ENCODE measurements at places on chromosomes 7 and 10.

DNA sequence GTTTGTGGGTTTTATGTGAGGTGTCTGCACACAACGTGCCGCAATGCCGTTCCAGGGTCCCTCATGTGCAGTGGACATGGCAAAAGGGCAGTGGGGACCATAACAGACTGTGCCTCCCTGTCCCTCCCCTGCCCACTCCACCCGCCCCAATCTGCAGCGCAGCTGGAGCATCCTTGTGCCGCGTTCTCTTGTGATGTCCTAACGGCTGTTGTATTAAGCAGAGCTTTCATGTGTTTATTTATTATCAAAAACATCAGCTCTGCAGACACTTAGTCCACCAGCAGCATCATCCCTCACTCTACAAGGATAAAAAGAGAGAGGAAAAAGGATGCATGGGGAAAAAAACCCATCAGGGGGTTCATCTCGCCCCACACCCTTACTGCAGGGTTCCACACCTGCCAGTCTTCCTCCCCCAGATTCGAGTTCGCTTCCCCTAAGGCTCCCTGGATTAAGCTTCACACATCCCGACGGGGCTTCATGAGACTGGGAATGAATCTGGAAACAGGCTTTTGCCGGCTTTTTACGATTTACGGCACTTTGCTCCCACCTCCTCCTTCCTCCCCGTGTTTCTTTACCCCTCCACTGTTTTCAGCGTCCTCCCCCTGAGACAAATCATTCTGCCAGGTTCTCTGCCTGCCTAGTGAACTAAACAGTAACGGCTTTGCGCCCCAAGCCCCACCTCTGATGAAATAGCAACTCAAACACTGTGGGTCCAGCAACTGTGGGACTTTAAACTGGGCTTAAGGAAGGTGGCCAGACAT lies 301.4 kb downstream of the CAMK1D start:
- no peak for DNase-seq

DNA sequence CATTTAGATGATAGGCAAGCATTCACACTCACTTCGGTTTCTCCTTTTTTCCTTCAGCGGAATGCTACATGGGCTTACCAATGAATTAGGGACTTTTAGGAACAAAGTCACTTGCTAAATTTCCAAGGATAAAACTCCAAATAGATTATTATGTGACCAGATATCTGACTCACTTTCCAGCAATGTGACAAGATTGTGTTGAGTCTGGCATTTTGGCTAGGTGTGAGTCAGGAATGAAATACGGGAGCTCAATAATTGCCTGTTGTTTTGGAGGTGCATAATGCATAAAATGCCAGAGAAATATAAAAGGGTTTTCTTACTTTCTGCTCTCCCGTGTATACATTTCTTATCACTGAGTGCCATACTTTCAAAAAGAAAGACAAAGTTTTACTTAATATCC lies 721.1 kb downstream of the KCNMA1 start:
- no peak for DNase-seq

DNA sequence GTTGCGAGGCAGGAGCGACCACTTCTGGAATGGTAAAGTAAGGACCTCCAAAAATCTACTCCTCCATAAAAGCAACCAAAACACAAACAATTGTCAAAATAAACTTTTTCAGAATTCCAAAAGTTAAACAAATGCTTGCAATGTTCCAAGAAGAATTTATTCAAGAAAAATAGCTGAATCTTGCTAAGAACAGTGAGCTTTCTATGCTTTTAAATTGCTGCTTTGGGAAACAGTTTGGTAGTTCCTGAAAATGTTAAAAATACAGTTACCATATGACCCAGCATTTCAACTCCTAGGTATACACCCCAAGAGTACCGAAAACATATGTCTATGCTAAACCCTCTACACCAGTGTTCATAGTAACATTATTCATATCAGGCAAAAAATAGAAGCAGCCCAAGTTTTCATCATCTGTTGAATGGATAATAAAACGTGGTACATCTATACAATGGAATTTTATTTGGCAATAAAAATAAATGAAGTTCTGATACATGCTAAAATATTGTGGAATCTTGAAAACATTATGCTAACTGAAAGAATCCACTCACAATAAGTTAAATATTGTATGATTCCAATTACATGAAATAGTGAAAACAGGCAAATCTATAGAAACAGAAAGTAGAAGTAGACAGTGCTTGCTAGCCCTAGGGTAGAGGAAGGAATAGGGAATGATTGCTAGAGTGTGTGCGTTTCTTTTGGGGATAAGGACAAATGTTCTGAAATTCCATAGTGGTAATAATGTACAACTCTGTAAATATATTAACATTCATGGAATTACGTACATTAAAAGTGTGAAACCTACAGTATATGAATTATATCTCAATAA lies 57.0 kb downstream of the LRRN3 start:
- DNase-seq, result no peak

DNA sequence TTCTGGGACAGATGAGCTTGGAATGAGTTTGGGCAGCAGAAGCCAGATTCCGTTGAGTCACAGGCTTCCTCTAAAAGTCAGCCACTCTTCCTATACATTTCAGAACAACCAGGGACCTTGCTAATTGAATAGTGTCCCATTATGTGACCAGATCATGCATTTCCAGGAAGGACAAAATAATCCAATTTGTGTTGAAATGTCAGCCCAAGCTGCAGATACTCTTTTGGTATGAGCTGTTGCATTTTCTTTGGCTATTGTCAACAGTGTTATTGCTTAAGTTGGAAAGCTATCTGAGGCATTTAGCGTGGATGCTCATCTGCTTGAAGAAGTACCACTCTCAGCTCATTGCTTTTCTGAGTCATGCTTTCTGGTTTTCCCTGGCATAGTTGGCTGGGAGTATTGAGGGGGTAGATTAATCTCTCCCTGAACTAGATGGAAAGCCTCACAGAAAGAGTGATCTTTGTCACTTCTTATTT lies 223.7 kb upstream of the HABP2 start:
- no peak for DNase-seq

Measured in activated CD4-positive, CD25-positive, alpha-beta regulatory T cell (primary cell).